ENCODE measurements at places on chromosomes 5 and 9.

- DNase-seq = no peak
Measured at GRCh38 chr5:132901036-132901435, 27.6 kb downstream of the LEAP2 start.

GRCh38 chr9:93900971-93901861, 53.9 kb downstream of the BARX1 start:
- no peak for DNase-seq

DNA sequence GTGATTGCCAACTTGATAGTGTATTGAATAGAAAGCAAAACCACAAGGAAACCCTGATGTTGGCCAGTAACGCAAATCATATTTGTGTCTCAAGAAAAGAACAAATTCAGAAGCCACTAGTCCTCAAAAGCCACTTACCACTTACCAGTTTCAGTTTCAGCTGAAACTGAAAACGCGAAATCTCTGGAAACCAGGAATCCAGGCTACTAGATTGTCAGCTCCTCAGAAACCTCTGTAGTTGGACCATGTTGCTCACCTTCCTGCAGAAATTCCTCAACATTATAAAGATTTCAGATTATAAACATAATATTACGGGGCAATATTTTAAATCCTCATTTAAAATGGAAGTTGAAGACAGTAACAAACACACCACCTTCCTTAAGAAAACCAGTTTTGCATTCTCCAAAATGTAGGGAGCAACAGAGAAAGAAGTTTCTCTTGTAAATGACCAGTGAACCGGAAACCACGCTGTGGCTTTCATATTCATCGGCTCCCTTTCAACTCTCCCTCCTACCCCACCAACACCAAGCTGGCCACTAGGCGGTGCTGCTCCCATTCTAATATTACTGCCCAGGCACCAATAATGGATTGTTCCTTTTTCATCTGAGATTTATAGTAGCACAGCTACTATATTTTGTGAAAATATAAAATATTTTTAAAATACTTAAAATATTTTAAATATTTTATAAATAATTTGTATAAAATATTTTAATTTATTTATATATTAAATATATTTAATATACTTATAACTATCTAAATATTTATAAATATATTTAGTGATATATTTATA, 8.7 kb upstream of the TMED7 start:
- DNase-seq = peak; percentile 66

- DNase-seq = no peak
Measured at GRCh38 chr5:17149786-17150185, 67.6 kb upstream of the BASP1 start.

- DNase-seq = no peak
Measured at GRCh38 chr9:4011054-4011453, 288.8 kb downstream of the GLIS3 start.

GRCh38 chr5:121478636-121479035, 373.0 kb upstream of the FTMT start:
- DNase-seq = no peak

DNA sequence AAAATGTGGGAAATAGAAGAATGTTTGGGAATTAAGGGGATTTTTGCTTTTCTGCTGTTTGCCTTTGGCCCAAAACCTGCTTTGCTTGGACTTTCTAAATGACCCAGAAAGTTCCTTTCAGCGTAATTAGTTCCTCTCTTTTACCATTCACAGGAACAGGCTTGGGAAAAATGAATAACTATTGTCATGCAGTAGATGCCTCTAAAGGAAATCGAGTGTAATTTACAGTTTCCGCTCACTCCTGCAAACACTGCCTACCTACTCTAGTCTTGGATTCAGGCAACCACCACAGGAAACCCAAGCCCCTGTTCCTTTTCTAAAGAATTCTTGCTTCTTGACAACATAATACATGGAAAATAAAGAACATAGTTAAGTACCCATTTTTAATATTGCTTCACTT, 25.0 kb downstream of the TTC23L start:
- DNase-seq = no peak

GRCh38 chr5:144284931-144285502, 114.3 kb downstream of the KCTD16 start:
- DNase-seq = no peak

GRCh38 chr9:125759764-125760129, 12.6 kb downstream of the PBX3 start:
- DNase-seq = no peak
